AG09319 (cell line): ENCODE measurements at places on chromosomes 7 and 10.

DNA sequence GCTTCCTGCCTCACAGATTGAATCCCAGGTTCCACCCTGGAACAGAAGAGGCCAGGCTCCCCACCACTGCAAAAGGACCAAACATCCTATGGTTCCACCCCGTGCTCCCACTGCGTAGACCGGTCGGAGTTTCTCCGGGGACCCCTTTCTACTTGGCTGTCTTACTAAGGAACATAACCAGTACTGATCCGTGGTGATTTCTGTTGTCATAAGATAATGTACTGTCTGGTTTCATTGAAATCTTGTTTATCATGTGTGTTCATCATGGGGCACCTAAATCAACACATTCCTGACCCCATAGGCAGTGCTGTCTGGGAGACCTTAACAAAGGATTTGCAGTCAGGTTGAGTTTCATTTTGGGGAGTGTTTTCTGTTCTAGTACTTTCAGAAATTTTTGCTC lies 104.5 kb downstream of the CHN2 start:
- no peak for DNase-seq

DNA sequence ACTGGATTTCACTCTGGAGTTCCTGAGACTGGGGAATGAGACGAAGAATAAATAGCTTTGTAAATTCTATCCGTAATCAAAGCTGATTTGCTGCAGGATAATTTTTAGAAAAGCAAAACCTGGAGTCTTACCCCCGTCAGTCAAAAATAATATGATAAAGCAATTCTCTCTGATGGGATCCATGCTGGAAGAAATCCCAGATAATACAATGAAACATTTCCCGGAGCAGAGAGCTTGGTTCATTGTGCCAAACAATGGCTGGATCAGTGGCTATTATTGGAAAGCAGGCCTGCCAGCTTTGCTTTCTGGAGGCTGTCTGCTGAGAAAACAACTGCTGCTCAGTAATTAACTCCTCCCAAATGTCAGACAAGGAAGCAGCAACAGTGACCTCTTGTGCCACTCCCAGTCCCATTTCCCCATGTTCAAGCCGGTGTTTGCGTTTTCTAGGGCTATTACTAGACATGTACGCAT lies 609.4 kb upstream of the PCDH15 start:
- DNase-seq = no peak

DNA sequence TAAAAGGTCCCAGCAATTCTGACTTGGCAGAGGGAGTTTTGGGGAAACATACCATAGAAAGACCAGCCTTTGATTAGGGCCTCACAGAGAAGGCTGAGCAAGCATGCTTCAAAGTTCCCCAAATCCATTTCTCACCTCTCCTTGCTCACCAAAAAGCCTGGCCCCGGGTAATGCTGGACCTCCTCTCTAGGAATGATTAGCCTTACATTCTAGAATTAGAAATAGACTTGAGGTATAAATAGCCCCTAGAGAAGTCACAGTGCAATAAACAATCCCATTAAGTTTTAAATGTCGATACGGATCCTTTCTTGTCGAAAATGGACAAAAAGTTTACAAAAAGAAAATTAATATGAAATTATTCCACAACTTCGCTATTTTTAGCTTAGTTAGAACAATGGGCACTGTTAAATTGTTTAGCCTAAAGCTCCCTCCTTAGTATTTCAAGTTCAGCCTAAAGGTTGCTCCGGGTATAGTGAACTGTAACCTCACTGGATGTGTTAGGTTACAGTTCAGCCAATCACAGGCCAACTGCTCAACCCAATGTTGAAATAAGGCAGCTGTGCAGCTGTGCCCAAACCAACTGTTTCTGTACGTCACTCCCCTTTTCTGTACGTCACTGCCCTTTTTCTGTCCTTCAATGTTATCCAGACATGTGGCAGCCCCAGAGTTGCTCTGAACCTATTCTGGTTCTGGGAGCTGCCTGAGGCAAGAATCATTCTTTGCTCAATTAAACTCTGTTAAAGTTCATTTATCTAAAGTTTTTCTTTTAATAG lies 7.9 kb upstream of the GSDME start:
- DNase-seq = no peak

- no peak for DNase-seq
Measured at GRCh38 chr10:114403541-114404161, 651 bp downstream of the AFAP1L2 start.

DNA sequence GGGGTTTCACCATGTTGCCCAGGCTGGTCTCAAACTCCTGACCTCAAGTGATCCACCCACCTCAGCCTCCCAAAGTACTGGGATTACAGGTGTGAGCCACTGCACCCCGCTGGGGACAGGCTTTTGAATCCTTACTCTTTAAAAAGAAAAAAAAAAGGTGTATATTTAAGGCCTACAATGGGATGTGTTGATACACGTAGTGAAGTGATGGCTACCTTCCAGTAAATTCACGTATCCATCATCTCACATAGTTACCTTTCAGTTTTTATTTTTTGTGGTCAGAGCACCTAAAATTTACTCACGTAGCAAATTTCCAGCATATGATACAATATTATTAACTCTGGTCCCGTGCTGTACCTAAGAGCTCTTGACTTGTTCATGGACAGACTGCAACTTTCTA lies 119.5 kb upstream of the INSYN2A start:
- DNase-seq = no peak

DNA sequence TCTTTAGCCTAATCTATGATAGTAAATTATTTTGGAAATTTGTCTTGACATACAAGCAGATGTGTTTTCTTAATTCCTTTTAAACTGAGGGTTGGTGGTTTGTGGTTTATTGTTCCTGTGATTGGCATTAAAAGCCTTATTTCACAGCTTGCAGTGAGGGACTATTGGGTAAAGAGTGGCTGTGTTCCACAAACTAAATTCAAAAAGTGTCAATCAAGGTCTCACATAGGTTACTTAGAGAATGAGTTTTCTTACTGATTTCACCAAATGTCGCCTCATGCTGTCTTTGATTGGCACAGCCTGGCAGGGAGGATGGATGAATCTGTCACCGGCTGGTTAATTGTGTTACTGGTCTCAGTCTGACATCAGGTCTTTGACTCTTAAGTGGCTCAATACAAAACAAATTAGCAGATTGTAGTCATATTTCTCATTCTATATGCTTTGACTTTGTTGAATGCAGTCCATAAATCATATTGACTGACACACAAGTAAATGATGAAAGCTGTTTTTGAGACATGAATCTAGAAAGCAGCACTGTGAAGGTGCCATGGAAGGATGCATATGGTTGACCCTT lies 66.8 kb upstream of the CYP26C1 start:
- no peak for DNase-seq

- no peak for DNase-seq
Measured at GRCh38 chr10:71840958-71841335, 10.1 kb downstream of the PSAP start.

GRCh38 chr10:5187867-5188266 lies 2.9 kb upstream of the AKR1C8 start:
- no peak for DNase-seq

DNA sequence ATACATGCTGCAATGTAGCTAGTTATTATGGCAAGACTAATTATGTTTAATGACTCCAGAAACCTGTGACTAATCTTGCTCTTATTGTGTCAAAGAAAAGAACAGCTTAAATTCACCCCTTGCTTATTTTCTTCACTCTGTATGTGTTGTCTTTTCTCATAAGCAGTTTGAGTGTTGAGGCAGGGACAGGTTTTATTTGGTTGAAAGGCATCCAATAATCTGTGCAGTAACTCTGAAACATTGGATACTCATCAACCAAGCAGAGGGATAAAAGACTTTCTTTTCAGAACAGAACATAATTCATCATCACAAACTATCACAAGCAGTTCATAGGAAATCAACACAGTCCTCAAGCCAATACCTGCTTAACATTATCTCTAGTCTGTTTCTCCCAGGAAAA lies 797.6 kb upstream of the MBL2 start:
- DNase-seq = no peak

DNA sequence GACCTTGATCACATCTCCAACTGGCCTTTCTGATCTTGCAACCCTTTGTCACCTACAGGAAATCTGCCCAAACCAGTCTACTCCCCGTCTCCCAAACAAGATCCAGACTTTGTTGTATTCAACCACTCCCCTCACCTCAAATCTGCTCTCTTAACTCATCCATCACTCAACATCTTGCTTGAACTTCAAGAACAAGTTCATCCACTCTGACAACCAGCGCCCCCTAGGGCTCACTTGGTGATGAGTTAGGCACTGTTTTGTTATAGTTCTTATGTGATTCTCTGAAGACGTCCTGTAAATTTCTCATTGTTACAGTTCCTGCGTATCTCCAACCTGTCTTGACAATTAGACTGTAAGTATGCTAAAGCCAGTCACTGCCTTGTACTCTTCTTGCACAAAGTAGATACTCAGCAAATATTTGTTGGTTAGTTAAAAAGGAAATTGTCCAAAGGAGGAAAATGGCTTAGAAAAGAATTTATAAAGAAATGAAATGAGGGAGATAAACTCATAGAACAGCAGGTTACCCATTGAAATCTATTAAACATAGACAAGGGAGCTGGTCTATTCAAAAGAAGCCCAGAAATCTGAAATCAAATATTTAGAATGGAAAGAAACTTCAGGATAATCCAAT lies 5.3 kb downstream of the FRMD4A start:
- DNase-seq = no peak

- DNase-seq = no peak
Measured at GRCh38 chr7:127251465-127252376, 1.0 kb downstream of the GRM8 start.

DNA sequence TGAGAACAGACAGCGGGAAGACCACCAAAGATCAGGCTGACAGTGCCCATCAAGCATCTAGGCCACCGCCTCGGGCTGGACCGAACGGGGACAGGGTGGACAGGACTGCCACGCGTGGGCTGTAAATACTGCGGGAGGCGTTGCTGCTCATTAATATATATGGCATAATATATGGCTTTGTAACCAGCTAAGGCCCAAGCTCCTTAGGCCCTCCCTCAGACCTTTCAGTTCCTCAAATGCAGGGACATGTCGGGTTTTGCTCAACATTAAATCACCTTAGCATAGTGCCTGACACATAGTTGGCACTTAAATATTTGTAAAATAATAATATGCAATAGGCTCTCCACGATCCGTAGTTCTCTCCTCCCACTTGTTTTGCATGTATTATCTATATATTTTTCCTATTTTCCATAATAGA lies 402 bp upstream of the TMEM168 start:
- DNase-seq = no peak

- no peak for DNase-seq
Measured at GRCh38 chr10:73076360-73077183, 20.1 kb downstream of the P4HA1 start.

DNA sequence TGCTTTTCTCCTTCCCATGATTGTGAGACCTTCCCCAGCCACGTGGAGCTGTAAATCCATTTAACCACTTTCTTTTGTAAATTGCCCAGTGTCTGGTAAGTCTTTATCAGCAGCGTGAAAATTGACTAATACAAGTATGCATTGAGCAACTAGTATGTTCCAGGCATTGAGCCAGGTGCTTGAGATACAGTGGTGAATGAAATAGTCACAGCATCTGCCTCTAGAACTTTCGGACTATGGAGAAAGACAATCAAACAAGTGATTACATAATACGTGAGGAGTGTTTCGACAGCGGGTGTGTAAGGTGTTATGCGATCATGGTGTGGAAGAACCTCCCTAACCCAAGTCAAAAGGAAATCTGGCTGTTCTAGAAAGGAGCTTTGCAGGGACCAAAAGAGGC lies 21.6 kb upstream of the NUP205 start:
- no peak for DNase-seq

- no peak for DNase-seq
Measured at GRCh38 chr10:75648854-75649253, 217.4 kb downstream of the LRMDA start.

GRCh38 chr7:39501358-39501757 lies 64.8 kb upstream of the YAE1 start:
- DNase-seq = no peak

DNA sequence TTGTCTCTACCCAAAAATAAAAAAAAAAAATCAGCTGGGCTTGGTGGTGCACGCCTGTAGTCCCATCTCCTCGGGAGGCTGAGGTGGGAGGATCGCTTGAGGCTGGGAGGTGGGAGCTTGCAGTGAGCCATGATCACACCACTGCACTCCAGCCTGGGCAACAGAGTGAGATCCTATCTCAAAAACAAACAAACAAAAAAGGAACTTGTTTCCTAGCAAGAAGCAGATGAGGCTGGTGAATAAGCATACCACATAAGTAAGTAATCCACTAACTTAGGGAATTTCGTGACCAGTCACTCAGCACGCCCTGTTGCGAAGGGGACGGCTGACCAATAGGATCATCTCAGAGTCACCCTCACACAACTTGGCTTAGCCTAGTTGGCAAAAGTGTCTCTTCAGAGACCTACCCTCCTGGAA lies 64.6 kb downstream of the CUX1 start:
- DNase-seq = peak; percentile 93

DNA sequence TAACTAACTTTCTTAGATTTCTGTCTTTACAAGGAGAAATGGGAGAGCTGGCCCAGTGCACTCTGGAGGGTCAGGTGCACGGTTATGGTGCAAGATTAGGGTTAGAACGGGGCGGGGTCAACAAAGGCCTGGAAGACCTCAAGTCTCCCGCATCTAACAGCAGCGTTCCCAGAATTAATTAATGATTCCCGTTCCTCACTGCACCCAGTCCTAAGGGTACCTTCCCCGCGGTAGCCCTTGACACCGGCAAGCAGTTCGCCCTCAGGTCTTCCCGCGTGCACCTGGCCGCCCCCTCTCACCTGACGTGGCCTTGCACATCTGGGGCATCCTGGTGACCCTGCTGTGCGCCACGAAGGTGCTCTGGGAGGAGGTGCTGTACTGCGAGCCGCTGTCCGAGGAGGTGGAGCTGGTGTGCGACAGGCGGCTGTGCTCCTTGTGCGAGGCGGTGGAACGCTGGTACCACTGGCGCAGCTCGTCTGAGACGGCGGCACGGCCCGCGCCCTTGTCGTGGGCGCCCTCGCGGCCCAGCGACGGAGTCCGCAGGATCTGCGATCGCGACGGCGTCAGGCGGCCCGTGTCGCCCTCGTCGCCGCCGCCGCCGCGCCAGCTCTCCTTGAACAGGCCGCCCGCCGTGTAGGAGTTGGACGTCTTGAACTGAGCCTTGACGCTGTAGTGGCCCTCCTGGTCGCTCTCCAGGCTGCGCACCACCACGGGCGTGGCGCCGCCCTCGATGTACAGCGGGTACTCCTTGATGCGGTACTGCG lies 69.8 kb downstream of the PRPF18 start:
- no peak for DNase-seq

DNA sequence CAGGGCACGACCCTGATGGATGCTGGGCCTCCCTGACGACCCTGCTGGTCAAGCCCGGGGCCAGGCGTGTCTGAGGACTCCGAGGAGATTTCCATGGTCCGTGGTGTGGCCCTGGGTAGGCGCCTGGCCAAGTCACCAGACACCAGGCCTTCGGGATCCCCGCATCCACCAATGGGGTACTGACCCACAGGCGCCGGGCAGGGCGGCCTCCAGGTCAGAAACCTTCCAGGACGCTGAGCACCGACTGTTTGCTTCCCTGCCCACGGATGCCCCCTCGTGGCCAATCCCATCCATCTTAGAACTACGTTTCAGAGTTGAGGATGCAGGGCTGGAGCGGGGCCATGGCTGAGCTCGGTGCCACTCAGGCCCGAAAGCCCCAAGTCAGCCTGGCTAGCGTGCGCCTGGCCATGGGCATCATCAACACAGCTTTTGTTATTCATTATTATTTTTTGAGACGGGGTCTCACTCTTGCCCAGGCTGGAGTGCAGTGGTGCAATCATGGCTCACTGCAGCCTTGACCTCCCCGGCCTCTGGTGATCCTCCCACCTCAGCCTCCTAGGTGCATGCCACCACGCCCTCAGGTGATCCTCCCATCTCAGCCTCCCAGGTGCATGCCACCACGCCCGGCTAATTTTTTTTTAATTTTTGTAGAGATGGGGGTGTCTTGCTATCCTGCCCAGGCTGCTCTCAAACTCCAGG lies 7.1 kb upstream of the AMZ1 start:
- DNase-seq = no peak

- no peak for DNase-seq
Measured at GRCh38 chr7:38629651-38630510, 1.3 kb downstream of the AMPH start.
